ENCODE measurements at places on chromosomes 1 and 21.

DNA sequence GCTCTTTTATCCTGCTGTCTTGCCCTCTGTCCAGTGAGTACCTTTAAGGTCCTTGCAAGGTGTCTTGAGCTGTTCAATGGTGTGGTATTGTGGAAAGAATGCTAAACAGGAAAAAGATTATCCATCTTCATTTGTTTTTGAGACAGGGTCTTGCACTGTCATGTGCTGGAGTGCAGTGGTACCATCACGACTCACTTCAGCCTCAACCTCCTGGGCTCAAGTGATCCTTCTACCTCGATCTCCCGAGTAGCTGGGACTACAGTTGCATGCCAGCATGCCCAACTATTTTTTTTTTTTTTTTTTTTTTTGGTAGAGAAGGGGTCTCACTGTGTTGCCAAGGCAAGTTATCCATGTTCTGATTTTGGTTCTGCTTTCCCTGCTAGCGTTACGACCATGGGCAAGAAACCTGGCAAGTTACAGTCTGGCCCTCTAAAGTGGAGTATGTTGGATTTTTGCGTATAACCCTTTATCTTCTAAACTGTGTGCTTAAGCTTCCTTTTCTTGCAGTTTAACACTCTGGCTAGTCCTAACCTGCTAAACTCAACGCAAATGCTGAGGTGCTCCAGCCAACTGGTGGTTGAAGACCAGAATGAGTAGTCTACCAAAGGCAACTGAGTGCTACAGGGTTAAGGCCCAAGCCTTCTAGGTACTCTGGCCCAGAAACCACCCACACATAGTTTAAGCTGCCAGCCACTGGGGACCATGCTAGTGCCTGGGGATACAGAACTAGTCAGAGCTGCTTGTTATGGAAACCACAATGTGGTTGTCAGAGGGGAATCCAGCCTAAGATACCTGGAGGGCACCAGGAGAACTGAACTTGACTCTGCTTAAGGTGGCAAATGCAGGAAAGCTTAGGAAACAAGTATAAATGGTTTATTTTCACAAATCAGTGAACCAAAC lies 7.9 kb downstream of the RPL11 start:
- peaks cover 19% of the 10 kb centered on the region for H3K4me1 ChIP-seq
- H3K36me3 ChIP-seq = peaks cover 90% of the 10 kb centered on the region
- DNase-seq = no peak
- H3K4me3 ChIP-seq = no peak overlapping the region
- H3K27ac ChIP-seq = no peak overlapping the region

GRCh38 chr1:93447481-93448291 lies at the start of gene FNBP1L:
TSS of gene FNBP1L (plus strand) at chr1:93448118. CDS start at chr1:93448282, 164 bp downstream.
- peak within 1 kb of the TSS; percentile 96 for H3K4me3 ChIP-seq
- peak within 1 kb of the TSS; percentile 78 for H3K27ac ChIP-seq
- peak; percentile 98 for DNase-seq
- H3K4me1 ChIP-seq = peaks cover 13% of the 10 kb centered on the region

DNA sequence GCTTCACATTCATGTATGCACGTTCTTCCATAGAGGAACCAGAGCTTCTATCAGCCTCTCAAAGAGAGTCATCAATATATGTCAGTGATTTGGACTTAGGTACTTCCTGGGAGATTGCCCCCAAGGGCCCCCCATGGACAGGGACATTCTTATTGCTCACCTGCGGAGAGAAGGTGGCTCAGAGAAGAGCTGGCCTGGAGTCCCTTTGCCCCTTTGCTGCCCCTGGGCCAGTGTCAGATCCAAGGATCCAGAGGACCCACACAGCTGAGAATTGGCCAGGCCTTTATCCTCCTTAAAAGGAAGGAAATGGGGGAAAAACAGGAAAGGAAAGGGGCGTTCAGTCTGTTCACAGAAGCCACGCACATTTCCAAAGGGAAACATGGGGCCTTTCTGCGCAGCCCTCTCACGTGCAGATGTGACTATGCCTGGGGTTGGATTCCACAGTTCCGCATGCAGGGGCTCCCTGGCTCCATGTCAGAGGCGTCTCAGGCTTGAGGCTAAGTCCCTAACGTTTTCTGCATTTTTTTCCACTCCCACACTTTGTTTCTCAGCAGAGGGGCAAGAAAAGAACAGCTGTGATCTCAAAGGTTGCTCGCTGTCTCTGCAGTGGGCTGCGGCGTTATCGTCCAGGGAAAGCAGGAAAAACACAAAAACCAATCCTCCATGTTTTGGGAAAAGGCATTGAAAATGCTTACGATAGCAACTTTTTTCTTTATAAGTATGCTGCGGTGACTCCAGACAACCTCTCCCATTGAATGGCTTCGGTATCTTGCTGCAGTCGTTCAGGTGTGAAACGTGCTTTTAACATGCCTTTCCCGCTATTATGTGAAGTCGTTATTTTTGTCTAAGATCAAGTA lies 5.9 kb downstream of the C1orf226 start:
- no peak overlapping the region for H3K4me3 ChIP-seq
- H3K4me1 ChIP-seq = no peaks in the 10 kb centered on the region
- H3K27ac ChIP-seq = no peak overlapping the region

GRCh38 chr1:245156736-245157505 lies 2.1 kb downstream of the KIF26B start:
- H3K27ac ChIP-seq = peak overlapping the region; percentile 98
- DNase-seq = peak; percentile 61
- no peaks in the 10 kb centered on the region for H3K27me3 ChIP-seq

GRCh38 chr1:221907166-221907932 lies 165.5 kb upstream of the DUSP10 start:
- no peaks in the 10 kb centered on the region for H3K4me1 ChIP-seq
- no peak for DNase-seq
- H3K36me3 ChIP-seq = no peaks in the 10 kb centered on the region
- no peaks in the 10 kb centered on the region for H3K27me3 ChIP-seq
- no peak overlapping the region for H3K27ac ChIP-seq
- H3K4me3 ChIP-seq = no peak overlapping the region

Measured in SK-N-SH (cell line).